ENCODE measurements at places on chromosomes 5 and 9.
A peak's percentile ranks its signal among the peaks of the same experiment; 100 is the strongest.

- no peak for DNase-seq
Measured at GRCh38 chr5:60829490-60830266, 14.4 kb downstream of the ELOVL7 start.

DNA sequence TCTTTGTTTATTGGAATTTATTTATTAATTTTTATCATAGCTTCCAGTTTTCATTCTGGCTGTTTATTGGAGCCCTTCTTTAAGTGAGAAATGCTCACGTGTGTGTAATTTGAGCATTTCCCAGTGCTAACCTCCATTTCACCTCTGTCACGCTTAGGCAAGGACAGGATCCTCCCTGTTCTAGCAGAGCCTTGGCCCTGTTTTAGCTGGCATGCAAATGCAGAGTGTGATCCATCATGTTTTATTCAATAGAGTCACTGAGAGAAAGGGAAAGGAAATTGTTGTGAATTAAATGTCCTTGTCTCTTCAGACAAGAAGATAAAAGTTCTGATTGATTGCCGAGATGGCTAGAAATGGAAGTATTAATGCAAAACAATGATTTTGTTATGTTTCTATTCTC, 137.3 kb upstream of the ACO1 start:
- DNase-seq: no peak

DNA sequence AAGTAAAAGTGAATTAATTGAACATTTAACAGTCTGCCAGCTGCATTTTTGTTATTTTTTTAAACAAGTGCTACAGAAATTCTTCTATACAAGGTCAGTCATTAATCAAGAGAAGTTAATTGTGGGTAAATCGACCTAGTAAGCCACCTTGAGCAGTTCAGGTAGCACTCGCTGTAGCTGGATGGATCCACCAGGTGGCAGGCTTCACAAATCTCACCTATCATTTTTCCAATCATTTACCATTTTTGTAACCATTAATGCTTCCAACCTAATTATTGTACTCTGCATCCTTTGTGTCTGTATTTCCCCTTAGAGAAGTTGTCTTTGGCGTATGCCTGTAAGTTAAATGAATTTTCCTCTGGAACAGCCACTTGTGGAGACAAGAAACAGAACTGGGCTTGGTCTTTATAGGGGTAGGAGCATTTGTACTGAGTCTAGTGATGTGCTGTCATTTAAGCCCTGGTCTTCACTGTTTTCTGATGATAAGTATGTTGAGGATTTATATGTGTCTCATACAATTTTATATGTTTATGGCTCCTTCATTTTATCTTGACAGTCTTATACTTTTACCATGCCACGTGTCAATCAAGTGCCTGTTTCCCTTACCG, 39.5 kb downstream of the CD180 start:
- DNase-seq: peak; percentile 52

DNA sequence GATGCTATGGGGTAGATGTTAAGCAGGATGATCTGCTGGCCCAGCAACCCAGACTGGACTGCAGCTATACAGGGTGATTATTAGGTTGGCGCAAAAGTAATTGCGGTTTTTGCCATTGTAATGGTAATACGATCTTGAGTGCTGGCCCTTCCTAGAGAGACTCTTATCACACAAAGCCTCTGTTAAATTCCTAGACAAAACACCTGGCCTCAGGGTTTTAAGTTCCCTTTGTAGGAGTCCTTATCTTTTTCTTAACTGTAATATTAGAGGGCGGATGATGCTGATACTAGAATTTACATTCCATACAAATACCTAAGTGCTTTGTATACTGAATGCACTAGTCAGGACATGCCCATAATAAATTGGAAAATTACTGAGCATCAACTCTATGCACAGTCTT, 222.2 kb downstream of the NDUFS4 start:
- no peak for DNase-seq

GRCh38 chr9:18343784-18344183, 130.2 kb upstream of the ADAMTSL1 start:
- no peak for DNase-seq

DNA sequence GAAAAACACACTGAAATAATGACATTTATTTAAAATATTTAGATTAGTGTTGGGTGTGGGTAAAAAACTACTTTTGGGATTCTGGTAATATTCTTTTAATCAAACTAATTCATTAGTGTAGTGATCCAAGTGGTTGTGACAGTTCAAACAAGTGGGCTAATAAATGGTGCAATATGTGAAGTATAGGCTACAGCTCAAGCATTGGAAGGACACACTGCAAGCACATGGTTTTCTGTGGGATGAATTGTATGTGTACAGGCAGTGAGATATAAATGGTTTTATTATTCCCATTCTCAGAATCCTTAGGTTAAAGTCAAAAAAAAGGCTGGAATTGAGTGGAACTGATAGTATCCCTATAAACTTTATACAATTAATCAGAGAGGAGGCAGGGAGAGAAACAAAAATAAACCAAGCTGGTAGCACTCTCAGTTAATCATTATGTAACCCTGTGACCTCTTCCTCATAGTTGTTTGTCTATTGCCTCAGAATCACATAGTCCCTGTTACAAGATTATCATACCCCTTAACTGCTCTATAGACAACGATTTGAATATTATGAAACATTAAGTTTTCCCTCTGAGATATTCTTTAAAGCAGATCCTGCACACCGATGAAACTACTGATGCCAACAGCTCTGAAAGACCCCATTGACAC, 1755.4 kb upstream of the ACO1 start:
- DNase-seq: no peak

DNA sequence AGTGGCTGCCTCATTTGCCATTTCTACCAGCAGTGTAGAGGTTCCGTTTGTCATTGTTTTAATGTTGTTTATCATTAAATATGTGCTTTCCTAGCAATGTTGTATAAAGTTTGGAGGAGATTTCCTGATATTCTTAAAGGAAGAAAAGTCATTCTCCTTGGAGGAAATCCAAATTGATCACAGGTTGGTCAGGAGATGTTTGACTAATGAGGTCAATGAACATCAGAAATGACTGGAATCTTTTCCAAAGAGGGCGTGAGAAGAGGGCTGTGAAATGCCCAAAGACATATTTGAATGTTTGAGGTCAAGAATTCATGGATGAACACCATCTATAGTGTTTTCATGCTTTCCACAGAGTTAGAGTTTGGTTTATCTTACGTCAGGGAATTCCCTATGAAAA, 471.3 kb downstream of the MAT2B start:
- DNase-seq: no peak

DNA sequence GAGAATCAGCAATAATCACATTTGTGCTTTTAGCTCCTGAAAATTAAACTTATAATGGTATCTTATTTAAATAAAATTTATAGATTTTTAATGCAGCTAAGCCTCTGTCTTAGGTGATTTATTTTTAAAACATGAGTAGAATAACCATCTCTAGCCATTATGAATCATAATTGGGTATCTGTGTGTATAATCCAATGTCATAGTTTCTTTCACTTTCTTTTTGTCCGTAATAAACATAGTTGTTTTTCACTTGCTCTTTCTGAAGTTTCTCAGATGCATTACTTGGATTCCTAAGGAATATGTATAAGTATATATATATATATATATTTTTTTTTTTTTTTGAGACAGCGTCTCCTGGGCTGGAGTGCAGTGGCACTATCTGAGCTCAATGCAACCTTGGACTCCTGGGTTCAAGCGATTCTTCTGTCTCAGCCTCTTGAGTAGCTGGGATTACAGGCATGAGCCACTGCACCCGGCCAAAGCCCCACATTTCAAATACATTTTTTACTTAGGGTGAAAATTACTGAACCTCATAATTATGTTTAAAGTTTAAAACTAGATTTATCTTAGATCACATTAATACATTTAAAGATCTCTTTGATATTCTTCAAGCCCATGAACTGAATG, 377.1 kb downstream of the PRDM9 start:
- no peak for DNase-seq

DNA sequence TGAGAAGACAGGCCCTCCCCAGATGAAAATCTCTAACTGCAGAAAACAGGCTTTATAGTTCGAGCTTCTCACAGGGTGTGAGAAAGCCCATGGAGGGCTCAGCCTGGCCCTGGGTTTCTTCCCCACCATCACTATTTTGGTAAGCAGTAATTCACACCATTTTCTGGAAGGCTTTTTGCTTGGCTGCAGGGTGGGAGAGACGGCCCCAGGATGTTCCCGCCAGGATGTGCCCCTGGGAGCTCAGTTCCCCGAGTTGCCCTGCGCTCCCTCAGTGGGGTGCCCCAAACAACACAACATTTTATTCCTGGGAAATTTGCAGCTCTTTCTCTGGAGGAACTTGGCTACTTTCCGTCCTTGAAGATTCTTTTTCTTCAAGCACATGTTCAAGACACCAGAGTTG, 100.8 kb downstream of the HSD17B3 start:
- DNase-seq: no peak

GRCh38 chr9:113664181-113664875, 200.8 kb downstream of the RGS3 start:
- no peak for DNase-seq

DNA sequence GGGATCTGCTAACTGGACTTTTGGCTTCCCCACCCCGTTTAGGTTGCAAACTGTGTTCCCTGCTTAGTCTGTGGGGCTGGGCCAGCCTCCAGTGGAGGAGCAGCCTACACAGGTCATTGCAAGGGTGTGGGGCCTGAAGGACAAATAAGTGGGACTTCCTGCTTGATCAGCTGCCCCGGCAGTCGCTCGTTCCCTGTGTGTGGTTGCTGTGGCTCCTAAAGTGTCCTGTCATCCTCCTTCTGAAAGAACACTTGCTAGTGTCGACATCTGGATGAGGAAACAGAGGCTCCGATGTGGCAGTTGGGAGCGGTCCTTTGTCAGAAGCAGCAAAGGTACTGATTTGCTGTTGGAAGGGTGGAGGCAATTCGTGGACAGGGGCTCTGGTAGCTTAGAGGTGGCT, 88.9 kb upstream of the TBCA start:
- no peak for DNase-seq
